ENCODE measurements at places on chromosomes 3 and 15. TPM values are rescaled to one million over a fixed set of nuclear protein-coding genes. Genes with fewer than 3 reads are reported as not detected.

Gene TTLL13
- 0.57 TPM for total RNA-seq

Gene NTRK3
- total RNA-seq, result 24.5 TPM

Gene GLDN
- total RNA-seq, result 0.08 TPM

Gene PCCB
- total RNA-seq, result 29.7 TPM

Gene SEMA3F
- total RNA-seq, result 20.9 TPM

Gene ARMC8
- 40.6 TPM for total RNA-seq

Gene ADGRG7
- not detected for total RNA-seq

Gene ADPGK
- total RNA-seq, result 74.5 TPM

Gene LNP1
- 0.80 TPM for total RNA-seq

Gene RHCG
- 42.0 TPM for total RNA-seq

Gene SLC9C1
- not detected for total RNA-seq

Gene MUC20
- 0.42 TPM for total RNA-seq

Gene CCR2
- not detected for total RNA-seq

Gene GPR149
- total RNA-seq, result not detected

Gene CNTN4
- total RNA-seq, result not detected

Gene ZNF385D
- total RNA-seq, result not detected

Gene CFAP100
- total RNA-seq, result not detected

Gene RAB6B
- 2.6 TPM for total RNA-seq

Gene KIF23
- 65.7 TPM for total RNA-seq

Gene FEZF2
- total RNA-seq, result not detected

Gene TNNC1
- total RNA-seq, result 0.86 TPM

Gene TYRO3
- total RNA-seq, result 18.2 TPM

Gene AHSG
- total RNA-seq, result not detected

Gene STAC
- 1.9 TPM for total RNA-seq

Gene SEMA5B
- 0.31 TPM for total RNA-seq

Gene SCN11A
- 0.01 TPM for total RNA-seq

Gene HRG
- not detected for total RNA-seq

Gene CDCP1
- total RNA-seq, result 6.5 TPM

Gene RLBP1
- total RNA-seq, result not detected

Gene CRYGS
- total RNA-seq, result 0.40 TPM

Gene TGM5
- not detected for total RNA-seq

Gene BLOC1S6
- 18.8 TPM for total RNA-seq

Gene SGO1
- 13.7 TPM for total RNA-seq

Gene ZNF501
- total RNA-seq, result not detected

Gene MNS1
- 3.0 TPM for total RNA-seq

Gene TMEM108
- not detected for total RNA-seq

Gene CTXN2
- not detected for total RNA-seq

Gene DAPK2
- total RNA-seq, result 3.7 TPM

Gene SH2D7
- total RNA-seq, result not detected

Gene SERPINI2
- not detected for total RNA-seq

Gene DNASE1L3
- total RNA-seq, result 0.08 TPM

Gene CCR3
- total RNA-seq, result not detected

Gene CA12
- total RNA-seq, result 187 TPM

Gene PP2D1
- total RNA-seq, result not detected

Gene SLC35A5
- 15.0 TPM for total RNA-seq

Gene CPB1
- not detected for total RNA-seq
